Uterus (tissue), 4 donors: ENCODE measurements at places on chromosomes 6 and 20.

- no peak overlapping the region for H3K4me3 ChIP-seq
- H3K4me1 ChIP-seq = no peaks in the 10 kb centered on the region
- DNase-seq = no peak
- H3K27ac ChIP-seq = no peak overlapping the region
- H3K27me3 ChIP-seq = no peaks in the 10 kb centered on the region
Observed at GRCh38 chr6:143157131-143157530, 96.4 kb downstream of the AIG1 start.

GRCh38 chr20:24378661-24379483 is 90.6 kb upstream of the SYNDIG1 start:
- no peaks in the 10 kb centered on the region for H3K36me3 ChIP-seq
- no peaks in the 10 kb centered on the region for H3K4me1 ChIP-seq
- H3K4me3 ChIP-seq = no peak overlapping the region
- H3K27me3 ChIP-seq = no peaks in the 10 kb centered on the region

DNA sequence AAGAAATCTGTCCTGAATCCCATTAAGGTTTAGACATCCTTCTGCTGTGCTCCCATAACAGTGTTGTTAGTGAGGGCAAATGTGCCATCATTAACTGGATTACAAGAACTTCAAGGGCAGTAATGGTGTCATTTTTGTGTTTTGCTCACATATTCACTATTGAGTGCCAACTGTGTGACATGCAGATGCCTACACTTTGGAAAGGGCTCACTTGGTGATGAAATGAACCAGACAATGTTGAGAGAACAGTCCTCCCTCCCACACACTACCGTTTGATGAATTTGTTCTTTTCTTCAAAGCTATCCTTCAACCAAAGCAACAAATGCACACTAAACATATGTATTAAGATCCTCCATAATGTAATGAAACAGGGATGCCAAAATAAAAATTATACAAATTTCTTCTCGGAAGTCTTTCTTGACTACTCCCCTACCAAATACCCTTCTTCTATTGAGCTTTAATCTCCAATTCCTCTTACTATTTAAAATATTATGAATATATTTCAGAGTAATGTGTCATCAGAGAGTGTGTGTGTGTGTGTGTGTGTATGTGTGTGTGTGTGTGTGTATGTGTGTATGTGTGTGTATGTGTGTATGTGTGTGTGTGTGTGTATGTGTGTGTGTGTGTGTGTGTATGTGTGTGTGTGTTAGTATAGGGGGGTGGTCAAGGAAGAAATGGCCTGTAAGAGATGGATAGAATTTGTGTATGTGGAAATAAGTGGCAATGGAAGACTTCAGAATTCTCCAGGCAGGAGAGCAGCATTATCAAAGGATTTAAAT is 92.3 kb upstream of the ENPP5 start:
- H3K36me3 ChIP-seq = no peaks in the 10 kb centered on the region
- no peaks in the 10 kb centered on the region for H3K27me3 ChIP-seq
- no peaks in the 10 kb centered on the region for H3K4me1 ChIP-seq
- no peak overlapping the region for H3K27ac ChIP-seq
- DNase-seq = no peak
- H3K4me3 ChIP-seq = no peak overlapping the region

- H3K4me1 ChIP-seq = peaks cover 1% of the 10 kb centered on the region
- no peak for DNase-seq
- peak overlapping the region; percentile 90 for H3K27ac ChIP-seq
- no peaks in the 10 kb centered on the region for H3K36me3 ChIP-seq
- no peak overlapping the region for H3K4me3 ChIP-seq
Observed at GRCh38 chr6:79544299-79544927, 7.2 kb upstream of the LCA5 start.

DNA sequence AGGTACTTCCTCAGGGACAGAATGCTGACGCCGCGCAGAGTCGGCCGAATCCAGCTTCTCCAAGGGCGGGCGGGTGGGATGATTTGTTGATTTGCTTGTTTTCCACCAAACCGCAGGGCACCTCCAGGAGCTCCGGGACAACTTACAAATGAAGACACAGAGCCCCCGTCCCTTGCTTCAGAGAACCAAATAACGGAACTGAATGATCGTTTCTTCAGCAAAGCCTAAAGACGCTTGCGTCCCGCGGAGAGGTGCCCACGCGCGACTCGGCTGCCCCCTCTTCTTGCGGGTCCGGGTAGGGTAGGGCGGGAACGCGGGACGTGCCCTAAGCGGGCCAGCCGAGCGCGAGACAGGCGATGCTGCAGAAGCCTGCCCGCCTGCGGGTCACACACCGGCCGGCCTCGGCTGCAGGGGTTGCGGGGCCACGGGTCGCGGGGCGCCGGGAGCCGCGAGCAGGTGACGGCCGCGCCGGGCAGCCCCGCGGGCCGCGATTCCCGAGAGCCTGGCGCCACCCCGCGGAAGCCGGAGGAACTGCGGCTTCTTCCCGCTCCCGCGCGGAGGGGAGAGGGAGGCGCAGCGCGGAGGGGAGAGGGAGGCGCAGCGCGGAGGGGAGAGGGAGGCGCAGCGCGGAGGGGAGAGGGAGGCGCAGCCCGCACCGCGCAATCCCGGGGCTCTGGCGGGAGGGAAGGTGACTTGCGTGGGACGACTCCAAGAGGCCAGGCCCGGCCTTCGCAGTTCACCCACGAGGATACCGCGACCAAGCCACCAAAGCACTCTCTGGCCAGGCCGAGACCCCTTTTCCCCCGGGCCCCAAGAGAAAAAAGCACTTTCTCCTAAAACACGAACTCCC is 7.7 kb upstream of the FOXF2 start:
- H3K4me3 ChIP-seq = no peak overlapping the region
- no peaks in the 10 kb centered on the region for H3K36me3 ChIP-seq

DNA sequence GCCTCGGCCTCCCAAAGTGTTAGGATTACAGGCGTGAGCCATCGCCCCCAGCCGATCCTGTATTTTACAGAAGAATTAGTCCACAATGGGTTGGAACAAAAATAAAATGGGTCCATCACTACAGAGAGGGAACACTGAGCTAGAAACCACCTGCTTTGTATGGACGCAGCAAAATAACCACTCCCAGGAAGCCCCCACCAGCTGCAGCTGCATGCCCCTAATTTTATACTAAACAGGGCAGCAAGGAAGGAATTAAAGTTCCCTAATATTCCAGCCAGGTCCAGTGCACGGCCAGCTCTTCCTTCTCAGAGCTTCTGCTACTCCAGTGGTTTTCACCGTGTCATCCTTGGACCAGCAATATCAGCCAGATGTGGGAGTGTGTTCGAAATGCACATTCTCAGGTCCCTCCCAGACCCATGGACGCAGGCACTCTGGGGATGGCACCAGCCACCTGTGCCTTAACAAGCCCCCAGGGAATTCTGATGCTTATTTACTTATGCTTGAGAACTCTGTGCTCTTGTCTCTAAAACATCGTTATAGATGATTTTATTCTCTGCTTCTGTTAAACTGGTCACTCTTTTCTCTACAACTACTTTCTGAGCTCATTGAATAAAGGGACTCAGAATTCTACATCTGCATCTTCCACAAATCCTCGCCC is 189.5 kb upstream of the SLC24A3 start:
- H3K27ac ChIP-seq = no peak overlapping the region
- H3K4me1 ChIP-seq = no peaks in the 10 kb centered on the region
- DNase-seq = no peak
- no peaks in the 10 kb centered on the region for H3K36me3 ChIP-seq
- H3K4me3 ChIP-seq = no peak overlapping the region
- no peaks in the 10 kb centered on the region for H3K27me3 ChIP-seq

DNA sequence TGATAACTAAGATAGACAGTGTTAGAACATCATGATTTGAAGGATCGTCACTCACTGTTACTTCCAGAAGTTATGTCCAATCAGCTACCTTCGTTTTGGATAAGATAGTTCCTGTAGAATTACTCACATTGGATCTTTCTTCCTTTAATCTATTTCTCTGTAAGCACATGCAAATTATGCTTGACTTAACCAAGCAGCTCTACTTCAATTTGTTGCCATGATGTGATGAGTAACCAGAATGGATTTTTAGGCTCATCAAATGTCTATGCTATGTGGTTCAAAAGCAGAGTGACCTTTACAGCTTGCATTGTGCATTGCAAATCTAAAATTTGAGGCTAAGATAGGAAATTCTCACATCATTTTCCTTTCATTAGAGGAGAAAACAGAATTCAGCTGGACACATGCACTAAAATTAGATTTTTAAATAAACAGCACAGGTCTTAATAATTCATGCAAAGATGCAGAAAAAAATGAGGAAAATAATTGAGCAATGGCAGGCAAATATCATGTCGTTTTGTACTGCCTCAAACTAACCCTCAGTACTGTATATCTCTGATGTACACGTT is 76.7 kb upstream of the ZFP64 start:
- no peak overlapping the region for H3K4me3 ChIP-seq
- H3K27me3 ChIP-seq = no peaks in the 10 kb centered on the region
- H3K36me3 ChIP-seq = no peaks in the 10 kb centered on the region
- no peak for DNase-seq
- H3K27ac ChIP-seq = no peak overlapping the region

GRCh38 chr20:35490736-35491181 is 35.4 kb downstream of the CEP250 start:
- no peaks in the 10 kb centered on the region for H3K4me1 ChIP-seq
- H3K27me3 ChIP-seq = no peaks in the 10 kb centered on the region
- H3K4me3 ChIP-seq = no peak overlapping the region
- no peak overlapping the region for H3K27ac ChIP-seq
- DNase-seq = no peak

- no peaks in the 10 kb centered on the region for H3K4me1 ChIP-seq
- no peak for DNase-seq
- H3K4me3 ChIP-seq = no peak overlapping the region
- no peak overlapping the region for H3K27ac ChIP-seq
Observed at GRCh38 chr6:72922401-72922800, 300.5 kb downstream of the KCNQ5 start.

GRCh38 chr6:40406175-40406574 is 181.0 kb downstream of the LRFN2 start:
- H3K27ac ChIP-seq = no peak overlapping the region
- DNase-seq = no peak
- no peaks in the 10 kb centered on the region for H3K4me1 ChIP-seq
- H3K4me3 ChIP-seq = no peak overlapping the region
- H3K36me3 ChIP-seq = no peaks in the 10 kb centered on the region
- H3K27me3 ChIP-seq = no peaks in the 10 kb centered on the region

DNA sequence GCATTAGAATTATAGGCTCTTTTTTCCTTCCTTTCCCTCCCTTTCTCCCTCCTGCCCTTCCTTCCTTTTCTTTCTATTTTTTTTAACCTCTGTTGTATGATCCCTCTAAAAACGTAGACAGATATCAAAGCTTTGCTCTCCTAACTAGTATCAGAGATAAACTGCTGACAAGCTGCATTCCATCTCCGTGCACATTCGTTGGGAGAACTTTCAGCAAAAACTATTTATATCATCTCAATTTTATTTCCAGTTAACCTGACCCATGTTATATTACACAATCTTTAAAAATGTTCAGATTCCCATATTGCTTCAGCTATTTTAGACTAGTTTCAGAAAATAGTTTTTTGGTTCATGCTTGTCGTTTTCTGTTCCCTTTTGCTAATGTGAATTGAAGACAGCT is 47.3 kb downstream of the RNF217 start:
- DNase-seq = no peak
- H3K27me3 ChIP-seq = no peaks in the 10 kb centered on the region
- H3K4me3 ChIP-seq = no peak overlapping the region
- H3K4me1 ChIP-seq = peaks cover 6% of the 10 kb centered on the region
- H3K36me3 ChIP-seq = no peaks in the 10 kb centered on the region

DNA sequence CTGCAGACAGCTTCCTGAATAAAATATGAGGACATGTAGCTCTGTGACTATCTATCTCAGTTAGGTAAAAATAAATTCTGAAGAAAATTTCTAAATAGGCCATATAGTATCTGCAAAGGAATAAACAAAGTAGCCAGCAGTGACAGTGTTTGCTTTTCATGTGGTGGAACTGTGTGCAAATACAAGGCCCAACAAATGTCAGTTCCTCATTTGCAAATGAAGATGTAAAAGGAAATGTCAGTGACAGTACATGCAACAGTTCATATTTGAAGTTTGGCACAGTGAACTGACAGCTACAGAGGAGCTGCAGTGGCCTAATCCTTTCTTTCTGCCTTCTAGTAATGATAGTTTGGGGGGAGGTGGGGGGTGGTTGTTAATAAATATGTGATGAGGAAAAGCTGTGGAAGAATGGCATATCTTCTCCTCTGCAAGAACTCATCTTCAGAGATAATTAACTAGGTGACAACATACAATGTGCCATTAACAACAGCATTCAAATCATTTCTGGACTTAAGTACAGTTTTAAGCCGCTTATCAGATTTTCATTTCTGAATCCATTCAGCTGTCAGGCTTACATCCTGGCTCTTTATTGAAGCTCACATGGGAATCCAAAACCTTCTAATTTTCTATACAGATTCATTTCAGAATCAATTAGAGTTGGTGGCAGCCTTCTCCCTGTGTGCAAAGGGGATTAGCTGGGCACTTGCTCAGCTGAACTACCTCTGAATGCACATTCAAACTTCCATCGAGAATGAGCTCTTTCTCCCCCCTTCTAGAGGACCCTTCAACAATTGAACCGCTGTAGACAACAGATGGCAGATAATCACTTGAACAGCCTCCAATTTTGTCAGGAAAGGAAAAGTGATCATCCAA is 1059.0 kb upstream of the EPHA7 start:
- H3K27me3 ChIP-seq = no peaks in the 10 kb centered on the region
- DNase-seq = no peak
- H3K27ac ChIP-seq = no peak overlapping the region
- H3K4me1 ChIP-seq = no peaks in the 10 kb centered on the region

- DNase-seq = no peak
- no peak overlapping the region for H3K27ac ChIP-seq
- no peaks in the 10 kb centered on the region for H3K36me3 ChIP-seq
- H3K4me1 ChIP-seq = no peaks in the 10 kb centered on the region
Observed at GRCh38 chr6:138037009-138037504, 70.2 kb downstream of the PERP start.

- no peak overlapping the region for H3K27ac ChIP-seq
- no peak overlapping the region for H3K4me3 ChIP-seq
- no peaks in the 10 kb centered on the region for H3K27me3 ChIP-seq
- H3K4me1 ChIP-seq = no peaks in the 10 kb centered on the region
- no peaks in the 10 kb centered on the region for H3K36me3 ChIP-seq
Observed at GRCh38 chr6:105831311-105832097, 254.6 kb upstream of the PRDM1 start.

- no peaks in the 10 kb centered on the region for H3K36me3 ChIP-seq
- peak overlapping the region; percentile 95 for H3K27ac ChIP-seq
- peaks cover 8% of the 10 kb centered on the region for H3K4me1 ChIP-seq
- no peaks in the 10 kb centered on the region for H3K27me3 ChIP-seq
Observed at GRCh38 chr20:53622247-53623133, 28.9 kb upstream of the ZNF217 start.
